ENCODE measurements at places on chromosomes 16 and 17.

DNA sequence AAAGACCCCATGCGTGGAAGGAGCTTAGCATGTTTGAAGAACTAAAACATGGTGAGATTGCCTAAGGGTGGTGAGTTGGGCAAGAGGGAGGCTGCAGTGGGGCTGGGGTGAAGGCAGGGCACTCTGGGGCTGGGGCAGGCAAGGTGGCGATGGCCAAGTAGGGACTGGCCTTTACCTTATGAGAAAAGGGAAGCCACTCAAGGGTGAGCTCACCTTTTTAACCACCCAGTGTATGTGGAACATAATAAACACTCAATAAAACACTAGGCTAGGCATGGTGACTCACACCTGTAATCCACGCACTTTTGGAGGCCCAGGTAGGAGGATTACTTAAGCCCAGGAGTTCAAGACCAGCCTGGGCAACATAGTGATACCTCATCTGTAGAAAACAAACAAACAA lies 37.7 kb downstream of the LYRM9 start:
- DNase-seq, result no peak

DNA sequence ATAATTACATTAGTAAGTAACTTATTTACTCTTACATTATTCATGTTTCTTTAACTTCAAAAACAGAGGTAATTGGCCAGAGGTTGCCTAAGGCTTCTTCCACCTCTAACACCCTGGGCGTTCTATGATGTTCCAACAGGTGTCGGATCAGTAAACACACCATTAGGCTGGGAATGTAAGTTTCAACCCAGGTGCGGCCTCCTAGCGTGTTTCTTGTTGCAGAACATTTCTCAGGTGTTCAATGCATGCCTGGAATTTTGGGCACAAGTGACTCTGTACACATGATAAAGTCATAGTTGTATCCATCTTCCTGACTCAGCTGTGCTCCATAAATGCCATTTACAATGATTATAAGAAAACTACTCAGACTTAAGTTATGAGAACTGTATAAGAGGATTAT lies 1.0 kb downstream of the KRTAP2-2 start:
- DNase-seq, result no peak

- DNase-seq, result no peak
Observed at GRCh38 chr17:31111183-31111582, 16.4 kb downstream of the NF1 start.

DNA sequence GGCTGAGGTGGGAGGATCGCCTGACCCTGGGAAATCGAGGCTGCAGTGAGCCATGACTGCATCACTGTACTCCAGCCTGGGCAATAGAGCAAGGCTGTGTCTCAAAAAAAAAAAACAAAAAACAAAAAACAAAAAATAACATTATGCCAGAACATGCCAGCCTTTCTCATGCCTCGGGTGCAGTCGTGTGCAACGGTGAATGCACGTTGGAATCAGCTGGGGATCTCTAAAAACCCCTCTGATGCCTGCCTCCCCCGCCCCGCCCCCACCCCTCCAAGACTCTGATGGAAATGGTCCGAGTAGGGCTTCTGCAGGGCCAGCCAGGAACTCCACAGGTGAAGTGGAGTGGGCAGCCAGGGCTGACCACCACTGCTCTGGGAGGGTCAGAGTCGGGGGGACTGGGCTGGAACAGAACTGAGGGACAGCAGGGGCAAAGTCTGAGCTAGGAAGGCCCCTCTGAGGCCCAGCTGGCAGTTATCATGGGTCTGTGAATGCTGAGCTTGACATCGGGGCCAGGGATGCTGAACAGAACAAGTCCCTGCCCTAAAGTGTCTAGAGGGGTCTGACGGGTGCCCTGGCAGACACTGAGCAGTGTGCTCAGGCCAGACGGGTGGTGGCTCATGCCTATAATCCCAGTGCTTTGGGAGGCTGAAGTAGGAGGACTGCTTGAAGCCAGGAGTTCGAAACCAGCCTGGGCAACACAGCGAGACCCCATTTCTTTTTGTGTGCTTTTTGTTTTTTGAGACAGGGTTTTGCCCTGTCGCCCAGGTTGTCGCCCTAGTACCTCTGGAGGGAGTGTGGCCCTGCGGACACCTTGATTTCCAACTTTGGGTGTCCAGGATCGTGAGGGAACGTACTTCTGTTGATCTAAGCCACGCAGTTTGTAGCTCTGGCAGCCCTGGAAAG lies 193.4 kb upstream of the GSE1 start:
- no peak for DNase-seq

GRCh38 chr17:78648293-78648692 lies 71.1 kb upstream of the DNAH17 start:
- DNase-seq, result no peak

GRCh38 chr17:31328160-31328535 lies 6.7 kb upstream of the EVI2A start:
- DNase-seq, result no peak

DNA sequence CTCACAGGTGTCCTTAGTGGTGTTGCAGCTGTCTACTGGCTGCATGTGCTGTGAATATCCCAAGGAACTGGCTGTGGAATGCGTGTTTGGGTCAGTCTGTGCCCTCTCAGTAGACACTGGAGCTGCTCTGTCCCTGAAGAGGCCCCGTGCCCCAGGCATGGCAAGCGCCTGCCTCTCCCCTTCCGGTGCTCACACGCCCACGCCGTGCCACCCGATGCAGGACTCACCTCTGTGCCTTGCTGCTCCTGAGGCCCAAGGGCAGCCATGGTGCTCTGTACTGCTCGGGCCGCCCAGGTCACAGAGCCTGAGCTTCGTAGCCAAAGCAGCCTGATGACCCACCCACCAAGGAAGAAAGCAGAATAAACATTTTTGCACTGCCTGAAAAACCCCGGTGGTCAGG lies 10.0 kb downstream of the RGS11 start:
- no peak for DNase-seq

DNA sequence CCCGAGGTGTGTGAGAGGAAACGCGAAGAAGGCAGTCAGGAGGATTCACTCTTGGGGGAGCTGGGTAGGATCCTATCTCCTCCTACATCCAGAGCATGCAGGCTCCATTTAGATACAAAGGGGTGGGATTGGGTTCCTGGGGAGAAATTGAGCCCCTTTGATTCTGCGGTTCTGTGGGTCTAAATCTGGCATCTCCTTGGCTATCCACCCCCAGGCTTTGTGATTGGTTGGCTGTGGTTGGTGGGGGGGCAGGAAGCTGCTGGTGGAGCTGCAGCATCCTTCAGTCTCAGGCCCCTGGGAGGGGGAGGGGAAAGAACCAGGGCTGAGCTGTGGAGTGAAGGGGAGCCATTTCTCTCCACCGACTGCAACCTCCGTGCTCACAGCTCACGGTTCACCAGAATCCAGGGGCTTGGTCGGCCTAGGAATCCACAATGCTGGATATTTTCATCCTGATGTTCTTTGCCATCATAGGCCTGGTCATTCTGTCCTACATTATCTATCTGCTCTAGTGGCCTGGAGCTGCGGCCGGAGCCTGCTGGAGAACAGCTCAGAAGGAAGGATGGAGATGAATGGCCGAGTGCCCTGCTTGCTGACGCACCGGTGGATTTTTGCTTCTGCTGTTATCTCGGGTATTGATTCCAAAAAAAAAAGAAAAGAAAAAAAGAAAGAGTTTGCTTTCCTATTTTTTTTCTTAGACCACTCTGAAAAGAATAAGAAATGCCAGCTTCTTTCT lies at the start of gene LASP1NB:
Gene LASP1NB, plus strand, starts transcription at position 352 of the 733 bp plus-strand sequence.
- DNase-seq, result peak; percentile 51

GRCh38 chr17:36463916-36464764 lies 22.3 kb upstream of the ZNHIT3 start:
- peak; percentile 28 for DNase-seq

- no peak for DNase-seq
Observed at GRCh38 chr17:68603027-68603426, 1.9 kb upstream of the FAM20A start.

- no peak for DNase-seq
Observed at GRCh38 chr17:63041251-63041650, 75.2 kb downstream of the TANC2 start.

- peak; percentile 61 for DNase-seq
Observed at GRCh38 chr16:87806641-87807546, 41.1 kb upstream of the KLHDC4 start.

DNA sequence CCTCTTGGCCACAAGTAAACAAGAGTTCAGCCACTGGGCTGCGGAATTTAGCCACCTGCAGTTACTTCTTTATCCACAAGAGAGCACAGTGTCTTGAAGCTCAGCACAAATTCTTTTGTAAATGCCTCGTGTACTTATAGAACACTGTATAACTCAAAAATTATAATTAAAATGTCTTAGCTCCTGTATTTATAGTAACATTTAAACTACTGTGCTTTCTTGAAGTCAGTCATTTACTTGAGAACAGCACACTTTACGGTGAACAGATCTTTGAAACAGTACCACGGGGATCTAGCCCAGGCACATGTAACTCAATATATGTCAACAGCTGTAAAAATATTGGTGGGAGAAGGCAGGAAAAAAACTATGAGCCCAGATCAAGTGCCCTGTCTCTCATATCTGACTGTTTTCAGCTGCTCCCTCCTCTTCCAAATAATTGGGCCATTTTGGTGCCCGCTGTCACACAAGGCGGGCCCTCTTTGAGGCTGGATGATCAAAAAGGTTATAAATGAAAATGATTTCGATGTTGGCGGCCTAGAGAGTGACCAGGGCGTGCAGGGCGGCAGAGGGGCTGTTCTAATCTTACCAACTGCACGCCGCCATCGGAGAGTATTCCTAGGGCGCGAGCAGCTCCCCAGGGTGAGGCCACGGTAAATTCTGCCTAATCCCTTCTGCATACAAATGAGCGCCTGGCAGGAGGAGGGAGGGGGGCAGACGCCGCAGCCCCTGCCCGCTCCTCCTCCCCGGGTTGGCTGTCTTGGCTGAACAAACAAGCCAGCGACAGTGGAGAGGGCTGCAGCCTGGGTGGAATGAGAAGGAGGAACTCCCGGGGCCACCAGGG lies 183.2 kb downstream of the C16orf78 start:
- no peak for DNase-seq

DNA sequence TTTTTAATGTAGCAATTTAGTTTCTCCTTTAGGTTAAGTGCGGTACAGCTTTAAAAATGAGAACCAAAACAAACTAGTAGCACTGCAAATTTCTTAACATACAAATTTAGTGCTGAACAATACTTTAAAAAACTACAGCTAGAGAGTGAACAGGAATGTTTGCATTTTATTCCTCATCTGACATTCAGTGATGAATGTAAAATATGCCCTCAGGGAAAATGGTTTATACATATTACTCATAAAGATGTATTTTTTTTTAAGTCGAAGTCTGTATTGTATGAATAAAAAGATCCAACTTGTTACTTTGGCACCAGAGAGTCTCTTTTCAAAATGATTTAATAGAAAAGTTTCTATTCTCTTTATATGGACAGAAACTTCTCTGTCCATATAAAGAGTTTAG lies 96.8 kb downstream of the BRIP1 start:
- no peak for DNase-seq

DNA sequence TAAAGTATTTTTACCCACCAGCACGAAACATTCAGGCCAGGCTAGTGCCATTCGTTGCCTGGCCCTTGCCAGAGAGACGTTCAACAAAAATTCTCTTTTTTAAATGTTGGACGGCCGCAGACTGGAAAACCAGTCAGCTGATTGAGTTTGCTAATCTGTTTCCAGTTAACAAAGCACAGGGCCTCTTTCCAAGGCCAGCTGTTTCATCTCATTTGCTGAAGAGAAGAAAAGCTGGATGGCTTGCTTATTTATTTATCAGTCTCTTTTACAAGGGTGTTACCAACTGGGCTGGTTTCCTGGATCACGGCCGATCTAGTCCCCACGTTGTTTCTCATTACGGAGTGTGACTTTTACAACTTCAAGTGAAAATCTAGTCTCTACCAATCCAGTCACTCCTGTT lies 418.7 kb upstream of the DYNLRB2 start:
- DNase-seq, result no peak

- no peak for DNase-seq
Observed at GRCh38 chr16:89210904-89211515, 6.5 kb upstream of the ZNF778 start.

Data from thymus (tissue), 14 donors.